Suppressor macrophage treated with lipopolysaccharide for 4 hours (primary cell): ENCODE measurements at places on chromosomes 11 and 22.

- DNase-seq, result no peak
Measured at GRCh38 chr11:44971185-44971584, 20.5 kb upstream of the TP53I11 start.

DNA sequence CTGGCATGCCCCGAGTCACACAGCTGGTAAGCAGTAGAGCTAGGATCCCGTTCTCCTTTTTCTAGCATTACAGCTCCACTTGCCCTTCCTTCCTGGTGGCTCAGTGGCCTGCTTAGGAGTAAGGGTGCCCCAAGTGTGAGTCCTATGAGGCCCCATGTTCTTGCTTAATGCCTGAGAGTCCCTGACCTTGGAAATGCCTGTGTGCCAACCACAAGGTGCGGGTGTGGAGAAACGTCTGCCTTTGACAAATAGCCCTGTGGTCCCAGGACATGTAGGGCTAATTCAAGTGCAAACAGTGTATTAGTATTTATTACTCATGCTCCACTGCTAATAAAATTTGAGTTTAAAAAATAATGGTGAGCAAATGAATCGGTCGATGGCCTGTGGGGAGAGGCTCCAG lies 18.4 kb downstream of the GRIK4 start:
- DNase-seq, result no peak

- DNase-seq, result peak; percentile 82
Measured at GRCh38 chr22:29394931-29395581, 6.7 kb upstream of the AP1B1 start.

DNA sequence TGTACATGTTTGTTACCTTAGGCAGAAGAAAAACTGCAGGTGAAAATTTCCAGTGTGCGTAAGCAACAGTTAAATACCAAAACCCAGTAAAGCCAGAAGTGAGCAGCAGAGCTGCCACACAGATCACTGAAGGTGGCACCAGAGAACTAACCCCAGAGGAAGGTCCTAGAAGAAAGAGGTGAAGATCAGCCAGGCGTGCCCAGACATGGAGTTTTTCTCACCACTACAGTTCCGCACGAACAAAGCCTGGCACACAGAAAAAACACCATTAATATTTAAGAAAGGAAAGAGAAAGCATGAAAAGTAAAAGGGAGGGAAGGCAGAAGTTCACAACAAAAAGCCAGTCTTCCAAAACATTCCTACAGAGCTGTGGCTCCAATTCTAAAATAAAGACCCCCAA lies 60.7 kb downstream of the STK33 start:
- no peak for DNase-seq

DNA sequence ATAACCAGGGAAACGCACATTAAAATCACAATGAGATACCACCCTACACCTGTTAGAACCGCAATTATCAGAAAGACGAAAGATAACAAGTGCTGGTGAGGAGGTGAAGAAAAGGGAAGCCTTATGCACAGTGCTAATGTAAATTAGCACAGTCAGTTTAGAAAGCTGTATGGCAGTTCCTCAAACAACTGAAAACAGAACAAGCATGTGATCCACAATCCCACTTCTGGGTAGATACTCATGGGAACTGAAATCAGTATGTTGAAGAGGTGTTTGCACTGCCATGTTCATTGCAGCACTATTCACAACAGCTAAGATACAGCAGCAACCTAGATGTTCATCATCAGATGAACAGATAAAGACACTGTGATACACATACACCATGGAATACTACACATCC lies 75.0 kb upstream of the CCND1 start:
- peak; percentile 24 for DNase-seq
